ENCODE measurements at places on chromosomes 11 and 22. TPM values are rescaled to one million over a fixed set of nuclear protein-coding genes. Genes with fewer than 3 reads are reported as not detected.

Gene FOLH1
- polyA plus RNA-seq, result 23.8 TPM

Gene TRPM5
- polyA plus RNA-seq, result 0.10 TPM

Gene KCNQ1
- polyA plus RNA-seq, result 11.5 TPM

Gene CARD16
- 24.2 TPM for polyA plus RNA-seq

Gene CD81
- polyA plus RNA-seq, result 536 TPM

Gene GDPD5
- polyA plus RNA-seq, result 31.0 TPM

Gene FADS2
- polyA plus RNA-seq, result 120 TPM

Gene GTSE1
- polyA plus RNA-seq, result 30.5 TPM

Gene IGSF22
- polyA plus RNA-seq, result 1.1 TPM

Gene MAPK8IP2
- 0.85 TPM for polyA plus RNA-seq

Gene PRPF19
- polyA plus RNA-seq, result 87.6 TPM

Gene TBC1D10A
- 18.4 TPM for polyA plus RNA-seq

Gene MPPED1
- 0.46 TPM for polyA plus RNA-seq

Gene MS4A10
- polyA plus RNA-seq, result not detected

Gene CLCF1
- 13.7 TPM for polyA plus RNA-seq

Gene TMEM41B
- 36.6 TPM for polyA plus RNA-seq

Gene CST6
- 0.98 TPM for polyA plus RNA-seq

Gene HEPN1
- not detected for polyA plus RNA-seq

Gene GLB1L3
- polyA plus RNA-seq, result 0.13 TPM

Gene HBG1
- 2,030 TPM for polyA plus RNA-seq

Gene MRGPRF
- polyA plus RNA-seq, result 5.4 TPM

Gene HPS4
- polyA plus RNA-seq, result 24.4 TPM

Measured in right lung (tissue), 10 donors.